ENCODE measurements at places on chromosomes 11 and 22.

DNA sequence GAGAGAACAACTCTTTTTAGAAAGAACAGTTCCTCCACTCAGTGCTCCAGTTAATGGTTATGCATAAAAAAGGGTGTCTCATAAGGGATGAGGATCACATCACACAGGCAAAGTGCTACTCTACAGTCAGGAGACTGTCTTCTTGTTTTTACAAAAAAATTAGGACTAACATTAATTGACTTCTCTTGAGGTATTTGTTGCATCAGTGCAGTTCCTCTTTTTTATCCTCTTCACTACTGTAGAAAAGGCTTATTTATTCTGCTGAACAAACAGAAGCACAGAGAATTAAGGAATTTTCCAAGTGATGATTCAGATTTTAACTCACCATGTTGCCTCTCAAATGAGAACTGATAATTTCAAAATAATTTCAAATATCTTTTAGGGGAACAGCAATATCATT, 1.9 kb downstream of the MMP8 start:
- no peak for DNase-seq

DNA sequence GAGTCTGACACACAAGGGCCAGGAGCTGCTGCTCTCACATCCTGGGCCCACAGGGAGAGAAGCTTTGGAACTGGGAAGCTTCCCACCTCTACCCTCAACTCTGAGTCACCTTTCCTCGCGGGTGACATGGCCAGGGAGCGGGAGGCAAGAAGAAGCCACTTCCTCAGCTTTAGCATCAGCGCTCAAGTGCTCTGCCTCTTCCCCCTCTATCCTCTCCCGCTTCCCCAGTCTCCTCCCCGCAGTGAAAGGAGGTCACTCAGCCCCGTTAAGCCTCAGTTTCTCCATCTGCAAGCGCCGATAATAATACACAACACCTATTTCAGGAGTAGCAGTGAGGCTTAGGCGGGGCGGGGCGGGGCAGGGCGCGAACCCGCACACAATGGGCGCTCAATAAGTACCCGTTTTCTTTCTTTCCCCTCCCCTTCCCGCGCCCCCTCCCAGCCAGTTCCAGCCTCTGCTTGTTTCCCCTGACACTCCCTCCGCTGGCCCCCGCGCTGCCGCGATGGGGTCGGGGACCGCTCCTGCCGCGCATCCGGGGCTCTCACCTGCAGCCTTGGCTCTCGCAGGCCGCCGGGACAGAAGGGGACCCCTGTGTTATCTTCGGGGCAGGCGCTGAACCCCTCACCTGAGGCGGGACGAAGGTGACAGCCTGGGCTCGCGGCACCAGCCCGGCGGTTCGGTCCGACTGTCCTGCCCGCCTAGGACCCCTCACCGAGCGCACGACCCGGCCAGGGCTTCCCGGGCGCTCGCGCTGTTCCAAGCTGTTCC, 892 bp downstream of the GDPD5 start:
- no peak for DNase-seq

DNA sequence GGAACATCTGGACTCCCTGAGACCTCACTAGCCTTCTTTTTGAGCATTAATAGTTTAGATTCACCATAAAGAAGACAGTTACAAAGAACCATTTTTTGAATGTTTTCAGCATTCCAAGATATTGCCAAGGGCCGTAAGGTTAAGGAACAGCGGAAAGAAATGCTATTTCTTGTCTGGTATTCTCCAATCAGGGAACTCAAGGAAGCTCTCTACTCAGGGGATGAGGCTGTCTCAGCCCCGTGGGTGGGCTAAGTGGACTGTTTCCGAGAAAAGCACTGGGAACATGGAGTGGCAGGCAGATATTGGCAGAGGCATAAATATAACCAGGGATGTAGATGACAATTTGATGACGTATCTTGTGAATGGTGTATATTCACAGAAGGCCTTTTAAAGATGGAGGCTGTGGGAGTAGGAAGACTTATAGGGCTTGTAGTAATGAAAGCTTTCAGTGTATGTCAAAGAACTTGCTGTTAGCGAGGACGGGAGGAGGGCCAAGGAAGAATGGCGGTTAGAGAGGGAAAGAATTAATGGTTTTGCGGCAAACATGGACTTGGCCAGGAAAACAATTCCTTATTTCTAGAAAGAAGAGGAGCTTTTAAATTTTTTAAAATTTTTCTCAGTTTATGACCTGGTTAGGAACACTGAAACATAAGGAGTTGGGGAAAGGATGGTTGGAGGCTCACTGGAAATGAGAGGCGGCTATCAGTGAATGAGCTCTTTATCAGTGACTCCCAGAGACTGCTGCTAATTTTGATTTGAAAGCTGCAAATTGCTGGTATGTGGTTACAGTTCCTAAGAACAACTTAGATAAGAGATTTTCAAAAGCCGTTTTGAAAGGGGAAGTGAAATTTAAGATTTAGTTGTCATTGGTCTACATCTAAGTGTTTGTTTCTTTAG, 64.6 kb downstream of the ST3GAL4 start:
- DNase-seq: no peak

GRCh38 chr11:21612326-21612725, 580.6 kb upstream of the ANO5 start:
- DNase-seq: no peak

DNA sequence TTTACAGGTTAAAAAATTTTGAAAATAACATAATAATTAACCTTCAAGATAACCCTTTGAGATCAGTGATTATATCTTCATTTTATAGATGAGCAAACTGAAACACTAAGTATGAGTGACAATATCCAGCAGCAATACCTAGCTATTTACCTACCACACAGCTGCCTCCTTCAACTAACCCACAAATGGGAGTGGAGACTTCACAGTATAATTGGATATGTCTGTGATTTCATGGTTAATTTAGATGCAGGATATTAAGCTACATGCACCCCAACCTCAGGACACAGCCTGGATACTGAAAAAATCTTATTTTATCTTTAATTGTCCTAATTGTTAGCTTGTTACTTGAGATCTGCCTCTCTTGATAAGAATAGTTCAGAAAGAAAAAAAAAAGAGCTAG, 297.2 kb upstream of the ANO5 start:
- no peak for DNase-seq

DNA sequence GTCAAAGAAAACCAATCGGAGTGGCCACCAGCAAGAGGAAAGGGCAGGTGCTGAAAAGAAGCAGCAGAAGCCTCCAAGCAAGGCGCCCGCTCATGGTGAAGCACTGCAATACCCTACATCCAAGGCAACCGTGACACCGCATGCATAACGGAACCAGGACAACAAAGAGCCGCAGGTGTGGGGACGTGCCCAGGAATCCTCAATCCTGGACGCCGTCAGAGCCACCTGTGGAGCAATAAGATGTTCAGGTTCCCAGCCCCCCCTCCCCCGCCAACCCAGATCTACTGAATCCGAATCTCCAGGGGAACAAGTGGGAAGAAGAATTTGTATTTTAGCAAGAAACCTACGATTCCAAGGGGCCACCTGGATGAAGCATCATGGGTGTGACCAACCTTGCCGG, 70.8 kb downstream of the SHANK2 start:
- no peak for DNase-seq

DNA sequence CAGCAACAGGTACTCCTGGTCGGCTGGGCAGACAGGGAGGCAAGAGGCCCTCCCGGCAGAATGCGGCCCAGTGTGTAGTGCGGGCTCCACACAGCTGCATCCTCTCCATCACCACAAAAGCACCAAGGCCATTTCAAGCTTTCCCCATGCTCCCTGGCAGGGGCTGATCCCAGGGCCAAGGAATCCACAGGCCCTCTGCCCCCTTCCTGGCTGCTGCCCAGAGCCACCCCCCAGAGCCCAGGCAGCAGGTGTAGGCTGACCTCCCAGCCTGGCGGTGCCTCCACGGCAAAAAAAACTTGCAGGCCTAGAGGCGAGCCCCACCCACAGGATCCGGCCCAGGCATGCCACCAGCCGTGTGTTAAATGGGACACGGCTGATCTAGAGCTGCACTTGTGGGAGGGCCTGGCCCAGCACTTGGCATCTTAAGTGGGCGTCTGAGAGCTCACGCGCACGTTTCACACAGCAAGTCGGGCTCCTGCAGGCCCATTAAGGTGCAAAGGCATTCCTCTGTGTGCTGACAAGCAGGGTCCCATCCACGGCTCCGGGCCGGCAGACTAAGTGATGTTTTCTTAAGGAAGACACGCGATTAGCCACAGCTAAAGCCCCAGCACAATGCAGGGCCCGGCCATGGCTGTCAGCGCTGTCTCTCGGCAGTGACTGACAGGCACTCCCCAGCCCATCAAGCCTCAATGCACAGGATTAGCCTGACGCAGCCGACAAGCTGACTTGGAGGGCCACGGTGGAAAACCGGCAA, 19.8 kb upstream of the GNB1L start:
- no peak for DNase-seq

- DNase-seq: no peak
These were observed 40.3 kb downstream of the ARHGAP42 start for GRCh38 chr11:100727410-100727809.

DNA sequence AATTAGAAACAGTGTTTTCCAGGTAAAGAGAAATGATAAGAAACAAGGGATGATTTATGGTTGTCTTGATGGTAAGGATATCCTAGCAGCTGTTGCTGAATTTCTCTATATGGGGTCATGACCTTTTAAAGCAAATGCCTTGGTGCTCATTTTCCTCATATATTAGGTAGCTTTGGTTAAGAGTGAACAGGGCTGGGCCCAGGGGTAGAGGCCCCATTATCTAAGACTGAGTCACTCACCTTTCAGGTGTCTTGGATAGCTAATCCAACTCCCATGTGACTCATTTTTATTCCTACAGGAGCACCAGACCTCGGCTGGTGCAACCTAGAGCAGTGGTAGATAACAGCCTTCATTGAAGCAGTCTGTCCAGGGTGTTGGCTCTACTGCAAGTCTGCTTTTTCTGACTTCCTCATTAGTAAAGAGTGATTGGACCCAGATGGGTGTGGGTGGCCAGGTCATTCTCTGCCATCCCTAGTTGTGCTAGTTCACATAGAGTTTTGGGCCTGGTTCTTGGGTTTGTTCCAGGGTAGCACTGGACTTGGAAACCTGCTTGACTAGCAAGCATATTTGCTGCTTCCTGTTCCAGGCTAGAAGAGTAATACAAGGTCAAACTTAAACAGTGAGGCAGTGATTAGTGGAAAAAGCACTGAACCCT, 37.4 kb downstream of the CTNND1 start:
- no peak for DNase-seq

GRCh38 chr11:16547879-16548278, 190.6 kb upstream of the C11orf58 start:
- no peak for DNase-seq

- no peak for DNase-seq
These were observed 1436.4 kb downstream of the BRD1 start for GRCh38 chr22:48391171-48391711.

Measured in activated CD8-positive, alpha-beta memory T cell treated with anti-CD3 and anti-CD28 coated beads for 1 hour (primary cell).